MCF 10A (cell line): ENCODE measurements at places on chromosomes 5 and 9. TPM values are rescaled to one million over a fixed set of nuclear protein-coding genes. Genes with fewer than 3 reads are reported as not detected.

GRCh38 chr5:157449011-157449723 lies 10.8 kb upstream of the NIPAL4 start:
- peaks cover 19% of the 10 kb centered on the region for H3K4me1 ChIP-seq
- H3K4me3 ChIP-seq, result no peak overlapping the region
- peak; percentile 47 for DNase-seq
- no peaks in the 10 kb centered on the region for H3K36me3 ChIP-seq

- H3K27me3 ChIP-seq, result no peaks in the 10 kb centered on the region
- DNase-seq, result no peak
- H3K4me1 ChIP-seq, result no peaks in the 10 kb centered on the region
Measured at GRCh38 chr5:116465411-116465810, 109.2 kb downstream of the SEMA6A start.

DNA sequence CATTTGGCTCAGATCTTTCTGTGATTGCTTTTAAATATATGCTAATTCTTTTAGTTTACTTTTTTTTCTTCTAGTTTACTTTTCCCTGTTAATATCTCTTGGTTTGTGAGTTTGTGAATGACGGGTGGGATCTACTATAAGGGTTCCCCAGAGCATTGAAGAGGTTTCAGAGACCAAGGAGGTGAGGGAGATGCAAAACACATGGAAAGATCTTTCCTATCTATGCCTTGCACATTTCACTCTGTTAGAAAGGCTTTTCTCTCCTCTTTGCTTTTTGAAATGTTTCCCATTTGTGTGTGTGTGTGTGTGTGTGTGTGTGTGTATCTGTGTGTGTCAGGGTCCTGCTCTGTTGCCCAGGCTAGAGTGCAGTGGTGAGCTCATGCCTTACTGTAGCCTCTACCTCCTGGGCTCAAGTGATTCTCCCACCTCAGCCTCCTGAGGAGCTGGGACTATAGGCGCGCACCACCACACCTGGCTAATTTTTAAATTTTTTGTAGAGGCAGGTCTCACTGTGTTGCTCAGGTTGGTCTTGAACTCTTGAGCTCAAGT lies 50.7 kb downstream of the CNTLN start:
- H3K27ac ChIP-seq, result no peak overlapping the region
- no peak overlapping the region for H3K4me3 ChIP-seq
- no peaks in the 10 kb centered on the region for H3K4me1 ChIP-seq
- DNase-seq, result no peak
- H3K27me3 ChIP-seq, result no peaks in the 10 kb centered on the region
- H3K36me3 ChIP-seq, result peaks cover 4% of the 10 kb centered on the region

GRCh38 chr5:168125445-168126199 lies 165.8 kb upstream of the WWC1 start:
- H3K4me3 ChIP-seq, result no peak overlapping the region
- no peaks in the 10 kb centered on the region for H3K36me3 ChIP-seq
- no peak overlapping the region for H3K27ac ChIP-seq
- peaks cover 35% of the 10 kb centered on the region for H3K27me3 ChIP-seq
- H3K4me1 ChIP-seq, result peaks cover 7% of the 10 kb centered on the region

Gene ENC1
- total RNA-seq, result 10.7 and 12.9 TPM in 2 replicates

Gene LCN9
- not detected in 2 replicates for total RNA-seq

Gene SYNPO
- 6.3 and 7.1 TPM in 2 replicates for total RNA-seq
